ENCODE measurements at places on chromosomes 6 and 20.

- peak; percentile 92 for DNase-seq
These were observed 328.5 kb downstream of the EPM2A start for GRCh38 chr6:145406783-145407182.

- no peak for DNase-seq
These were observed 67.2 kb upstream of the SNX9 start for GRCh38 chr6:157755746-157756411.

GRCh38 chr6:84150705-84151104, 76.7 kb downstream of the CEP162 start:
- peak; percentile 70 for DNase-seq

DNA sequence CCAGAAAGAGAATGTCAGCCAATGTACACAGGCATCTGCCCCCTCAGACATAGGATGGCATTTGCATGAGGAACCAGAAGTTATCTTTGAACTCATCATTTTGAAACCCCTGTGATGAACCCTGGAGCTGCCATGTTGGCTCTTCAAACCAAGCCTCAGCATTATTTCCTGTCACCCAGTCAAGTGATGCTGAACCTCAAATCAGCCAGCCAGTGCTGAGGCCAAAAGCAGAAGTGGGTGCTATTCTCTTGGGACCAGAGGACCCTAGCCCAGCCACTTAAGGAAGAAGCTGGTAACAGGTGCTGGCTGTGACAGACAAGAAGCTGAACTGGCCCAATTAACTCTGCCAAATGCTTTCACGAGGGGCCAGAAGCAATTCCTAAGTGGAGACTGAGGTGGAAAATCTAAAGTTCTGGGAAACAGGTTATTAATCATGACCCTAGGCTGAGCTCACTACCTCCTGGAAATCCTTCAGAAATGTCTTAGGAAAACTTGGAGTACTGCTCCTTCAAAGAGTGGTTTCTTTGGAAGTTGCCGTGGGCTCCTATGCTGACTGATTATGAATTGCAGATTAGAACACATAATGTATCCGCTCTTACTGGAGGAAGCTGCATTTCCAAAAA, 4.0 kb downstream of the PKIG start:
- DNase-seq, result no peak

GRCh38 chr20:30601974-30602373, 655.5 kb upstream of the DEFB115 start:
- DNase-seq, result no peak

DNA sequence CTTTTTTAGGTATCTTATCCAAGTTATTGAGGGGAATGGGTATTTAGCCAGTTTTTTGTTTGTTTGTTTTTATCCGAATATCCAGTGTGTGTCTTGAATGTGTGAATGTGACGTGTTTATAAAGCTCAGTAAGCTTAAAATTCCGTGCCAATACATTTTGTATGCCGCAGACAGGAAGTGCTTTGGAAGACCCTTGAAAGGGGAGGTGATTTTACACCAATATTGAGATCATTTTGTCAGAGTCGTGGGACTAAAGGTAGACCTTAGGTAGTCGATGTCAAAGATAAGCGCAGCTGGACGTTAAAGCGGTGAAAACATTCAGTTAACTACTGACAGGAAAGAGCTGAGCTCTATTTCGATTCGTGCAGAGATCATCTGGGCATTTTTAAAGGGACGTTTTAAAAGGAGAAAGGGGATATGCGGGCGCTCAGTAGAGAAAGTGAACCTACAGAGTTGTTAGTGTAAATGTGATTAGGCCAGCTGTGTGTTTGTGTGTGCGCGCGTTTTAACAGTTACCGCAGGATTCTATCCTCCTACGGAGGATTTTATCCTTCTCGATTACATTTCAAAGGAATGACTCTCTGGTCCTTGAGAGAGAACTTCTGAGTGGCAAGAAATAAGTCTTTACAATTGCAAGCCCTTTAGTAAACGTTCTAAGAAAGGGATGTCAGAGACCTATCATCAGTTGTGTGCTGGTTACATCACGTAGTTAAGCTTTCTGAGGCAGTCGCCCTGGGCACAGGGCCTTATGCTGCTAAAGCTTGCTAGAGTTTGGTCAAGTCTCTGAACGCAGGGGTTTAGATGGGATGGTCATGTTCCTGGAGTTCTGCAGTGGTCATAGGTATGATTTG, 625 bp upstream of the ECHDC1 start:
- peak; percentile 69 for DNase-seq

- no peak for DNase-seq
These were observed 208.4 kb downstream of the ANKRD60 start for GRCh38 chr20:58019850-58020625.

- no peak for DNase-seq
These were observed 56.2 kb downstream of the AGPAT4 start for GRCh38 chr6:161217628-161218027.

DNA sequence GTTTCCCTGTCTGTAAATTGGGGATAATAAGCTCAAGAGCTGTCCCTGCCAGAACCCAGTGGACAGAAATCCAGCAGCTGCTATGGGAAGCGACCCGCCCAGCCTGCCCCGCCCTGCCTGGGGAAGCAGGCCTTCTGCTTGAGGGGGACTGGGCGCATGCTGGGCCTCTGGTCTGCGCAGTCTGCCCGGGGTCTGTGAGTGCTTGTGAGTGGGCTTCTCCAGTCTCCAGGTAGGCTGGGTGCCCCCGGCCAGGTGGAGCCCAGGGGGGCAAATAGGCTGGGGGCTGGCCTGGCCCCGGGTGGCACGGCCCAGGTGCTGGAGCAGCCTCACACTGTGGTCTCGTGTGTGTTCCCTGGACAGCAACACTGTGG, 648 bp upstream of the RBBP8NL start:
- no peak for DNase-seq

All from NCI-H69 (cell line).